ENCODE measurements at places on chromosomes 13 and 19. TPM values are rescaled to one million over a fixed set of nuclear protein-coding genes. Genes with fewer than 3 reads are reported as not detected.

Gene CLDN10
- not detected for total RNA-seq

Gene SERTM1
- 4.3 TPM for total RNA-seq

Gene KCTD15
- 28.4 TPM for total RNA-seq

Gene LRFN3
- total RNA-seq: 12.0 TPM

Gene PEAK3
- 0.39 TPM for total RNA-seq

Gene ATXN8OS
- total RNA-seq: not detected

Gene PTPRS
- 387 TPM for total RNA-seq

Gene CABP5
- total RNA-seq: not detected

Gene APOC1
- total RNA-seq: 66.8 TPM

Gene ZNF486
- total RNA-seq: 94.1 TPM

Gene ARID3A
- total RNA-seq: 4.1 TPM

Gene LILRB1
- total RNA-seq: 1.5 TPM

Gene ZNF575
- 1.4 TPM for total RNA-seq

Gene TMPRSS9
- not detected for total RNA-seq

Gene USHBP1
- total RNA-seq: 24.3 TPM

Gene MISP3
- total RNA-seq: 9.7 TPM

Gene SIGLEC12
- total RNA-seq: not detected

Gene PLEKHF1
- 12.1 TPM for total RNA-seq

Gene FFAR3
- not detected for total RNA-seq

Gene ZNF570
- total RNA-seq: 8.8 TPM

All from thyroid gland (tissue), 4 donors.